RPMI7951 (cell line): ENCODE measurements at places on chromosomes 7 and 10.

DNA sequence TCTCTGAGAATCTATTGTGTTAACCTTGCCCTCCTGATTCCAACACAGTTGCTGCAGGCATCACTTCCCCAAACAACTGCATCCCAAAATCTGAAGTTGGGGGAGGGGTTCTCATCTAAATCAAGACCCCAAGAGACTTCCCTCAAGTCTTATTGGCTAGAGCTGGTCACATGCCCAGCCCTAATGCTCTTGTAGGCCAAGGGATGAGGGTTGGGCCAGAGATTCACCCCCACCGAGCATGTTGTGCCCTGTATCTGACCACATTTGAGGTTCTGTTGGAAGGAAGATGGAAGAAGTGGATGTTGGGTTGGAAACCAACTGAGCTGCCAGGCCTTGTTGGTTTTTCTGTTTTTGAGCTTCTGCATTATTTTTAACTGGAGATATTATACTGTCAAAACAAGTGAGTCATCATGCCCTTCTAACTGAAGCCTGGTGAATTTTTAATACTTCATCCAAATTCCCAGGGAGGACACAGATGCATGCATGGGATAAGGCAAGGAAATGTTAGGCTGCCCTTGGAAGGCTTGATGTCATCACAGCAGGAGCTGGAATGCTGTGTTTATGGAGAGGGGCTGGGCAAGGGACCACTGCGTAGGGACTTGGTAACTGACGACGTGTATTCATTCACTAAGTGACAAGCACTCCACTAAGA, 68.6 kb upstream of the CACUL1 start:
- DNase-seq = no peak

DNA sequence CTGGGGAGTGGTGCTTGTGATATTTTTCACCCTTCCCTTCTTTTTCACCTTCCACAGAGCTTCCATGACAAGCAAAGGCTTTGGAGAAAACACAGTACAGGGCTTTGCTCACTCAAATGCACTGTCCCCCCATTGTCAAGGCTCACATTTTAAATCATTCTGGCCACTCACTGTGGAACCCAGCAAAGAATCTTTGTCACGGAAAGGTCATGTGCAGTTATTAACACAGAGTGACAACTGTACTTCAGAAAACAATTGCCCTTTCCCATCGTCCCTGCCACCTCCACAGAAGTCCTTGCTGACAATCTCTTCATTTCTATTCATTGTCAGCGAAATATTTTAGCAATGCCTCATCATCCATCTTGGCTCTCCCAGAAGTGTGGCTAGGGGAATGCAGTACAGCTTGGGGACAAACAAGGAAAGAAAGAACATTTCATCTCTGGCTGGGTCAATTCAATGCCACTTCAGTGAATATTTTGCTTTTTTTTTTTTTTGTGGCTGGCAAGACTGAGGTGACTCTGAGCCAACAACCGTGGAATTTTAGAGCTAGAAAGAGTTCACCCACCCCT, 851.0 kb downstream of the KCNMA1 start:
- peak; percentile 42 for DNase-seq

GRCh38 chr7:29864656-29865055, 58.3 kb downstream of the WIPF3 start:
- peak; percentile 13 for DNase-seq

- peak; percentile 23 for DNase-seq
Measured at GRCh38 chr7:93828260-93828659, 62.3 kb downstream of the TFPI2 start.

- no peak for DNase-seq
Measured at GRCh38 chr10:103553743-103554487, 60.4 kb downstream of the NEURL1 start.

DNA sequence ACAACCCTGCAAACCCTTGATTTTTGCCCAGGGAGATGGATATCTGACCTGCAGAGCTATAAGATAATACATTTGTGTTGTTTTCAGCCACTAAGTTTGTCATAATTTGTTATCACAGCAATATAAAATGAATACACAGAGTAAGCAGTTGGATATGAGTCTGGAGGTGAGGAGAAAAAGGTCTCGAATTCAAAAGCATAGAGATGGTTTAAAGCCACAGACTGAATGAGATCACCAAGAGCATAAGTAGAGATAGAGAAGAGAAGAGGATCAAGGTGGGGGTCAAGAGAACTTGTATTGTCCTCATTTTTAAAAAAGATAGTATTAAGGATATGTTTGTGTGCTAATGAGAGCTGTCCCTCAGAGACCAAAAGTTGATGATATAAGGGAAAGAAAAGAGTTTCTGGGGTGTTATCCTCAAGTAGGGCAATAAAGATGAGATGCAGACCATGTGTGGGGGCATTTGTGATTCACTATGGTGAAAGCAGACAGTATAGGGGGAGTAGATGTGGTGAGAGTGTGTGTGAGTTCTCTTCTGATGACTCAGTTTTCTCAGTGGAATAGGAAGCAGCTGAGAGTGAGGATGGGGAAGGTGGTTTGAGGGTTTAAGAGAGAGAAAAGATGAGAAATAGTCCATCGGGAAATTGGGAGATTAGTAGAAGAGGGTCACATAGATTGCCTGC, 25.8 kb upstream of the PCGF5 start:
- peak; percentile 68 for DNase-seq

DNA sequence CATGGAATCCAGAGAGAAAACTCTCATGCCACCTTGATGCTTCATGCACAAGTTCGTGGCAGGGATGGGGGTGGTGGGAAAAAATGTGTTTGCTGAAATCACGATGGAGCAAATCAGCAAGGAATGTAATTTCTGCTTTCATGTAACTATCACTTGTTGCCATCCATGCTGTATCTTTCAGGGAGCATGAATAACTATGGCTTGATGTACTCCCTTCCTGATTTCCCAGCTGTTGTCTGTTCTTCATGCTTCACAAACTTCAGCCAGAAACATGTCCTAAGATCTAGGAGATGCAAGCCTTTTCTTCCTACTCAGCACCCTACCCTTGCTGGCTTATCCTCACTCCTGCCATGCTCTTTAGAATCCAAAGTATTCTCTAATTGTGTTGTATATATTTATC, 64.0 kb downstream of the LRRC4 start:
- DNase-seq = no peak

DNA sequence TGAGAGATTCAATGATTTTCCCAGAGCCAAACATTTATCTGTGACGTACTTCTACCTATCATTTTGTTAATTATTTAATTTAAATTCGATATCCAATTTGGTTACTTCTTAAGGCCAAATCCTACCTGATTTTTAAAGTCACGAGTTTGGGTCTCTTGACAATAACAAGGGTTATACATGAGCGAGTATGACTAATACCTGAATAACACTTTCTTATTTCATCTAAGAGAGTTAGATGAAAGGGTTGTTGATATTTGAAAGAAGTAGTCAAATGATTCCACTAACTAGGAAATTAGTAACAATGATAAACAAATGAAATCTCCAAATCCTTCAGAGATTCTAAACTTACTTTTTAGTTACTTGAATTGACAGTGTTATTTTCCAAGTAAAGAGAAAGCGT, 1086.9 kb downstream of the XPNPEP1 start:
- DNase-seq = no peak

DNA sequence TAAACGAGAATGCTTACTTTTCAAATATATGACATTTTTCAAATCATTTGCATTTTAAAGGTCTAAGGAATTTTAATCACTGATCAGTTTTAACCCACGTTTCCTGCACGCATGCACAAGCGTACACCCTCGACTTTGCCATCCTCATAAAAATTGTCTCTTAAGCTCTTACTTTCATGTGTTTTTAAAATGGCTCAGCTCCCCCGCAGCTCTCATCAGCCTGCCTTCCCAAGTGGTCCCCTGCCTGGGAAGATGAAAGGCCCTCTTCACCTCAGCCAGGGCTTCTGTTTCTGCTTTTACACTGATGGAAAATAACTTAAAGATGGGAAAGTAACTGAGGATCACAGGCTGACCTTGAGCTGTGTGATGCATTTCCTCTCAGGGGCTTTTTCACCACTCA, 131.6 kb upstream of the LSM8 start:
- no peak for DNase-seq

DNA sequence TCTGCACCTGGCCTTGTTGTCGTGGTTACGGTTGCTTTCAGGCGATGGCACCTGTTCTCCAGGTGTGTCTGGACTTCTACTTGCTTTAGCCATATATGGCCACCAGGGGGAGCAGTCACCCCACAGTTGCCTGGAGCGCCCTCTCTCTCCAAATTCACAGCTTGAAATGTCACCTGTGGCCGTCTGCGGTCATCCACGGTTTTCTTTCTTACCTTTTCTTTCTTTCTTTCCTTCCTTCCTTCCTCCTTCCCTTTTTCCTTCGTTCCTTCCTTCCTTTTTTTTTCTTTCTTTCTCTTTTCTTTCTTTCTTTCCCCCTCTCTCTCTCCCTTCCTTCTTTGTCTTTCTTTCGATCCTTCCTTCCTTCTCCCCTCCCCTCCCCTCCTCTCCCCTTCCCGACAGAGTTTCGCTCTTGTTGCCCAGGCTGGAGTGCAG, 150.5 kb upstream of the VKORC1L1 start:
- DNase-seq = peak; percentile 17
